OCI-M1 (cell line): ENCODE measurements at places on chromosomes 1 and 21.

- no peak for DNase-seq
Measured at GRCh38 chr1:68953311-68953710, 456.4 kb upstream of the DEPDC1 start.

GRCh38 chr1:86389307-86389706 lies 6.8 kb downstream of the ODF2L start:
- no peak for DNase-seq

DNA sequence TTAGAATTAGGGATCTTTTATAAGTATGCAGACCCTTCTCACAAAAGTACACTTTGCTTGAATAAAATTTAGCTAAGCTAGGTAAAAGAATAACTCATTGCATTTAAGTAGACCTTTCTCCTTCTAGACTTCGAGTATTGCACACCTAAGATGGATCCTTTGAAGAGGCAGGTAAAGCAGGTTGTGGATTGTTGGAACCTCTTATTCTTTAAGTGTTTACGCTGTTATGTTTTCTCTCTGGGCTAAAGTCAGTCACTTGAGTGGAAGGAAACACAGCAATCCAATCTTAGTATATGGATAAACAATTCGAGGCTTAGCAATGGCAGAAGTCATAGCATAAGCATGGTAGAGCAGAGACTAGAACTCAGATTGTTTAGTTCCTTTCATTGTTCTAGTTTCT lies 11.4 kb downstream of the MAGI3 start:
- no peak for DNase-seq

DNA sequence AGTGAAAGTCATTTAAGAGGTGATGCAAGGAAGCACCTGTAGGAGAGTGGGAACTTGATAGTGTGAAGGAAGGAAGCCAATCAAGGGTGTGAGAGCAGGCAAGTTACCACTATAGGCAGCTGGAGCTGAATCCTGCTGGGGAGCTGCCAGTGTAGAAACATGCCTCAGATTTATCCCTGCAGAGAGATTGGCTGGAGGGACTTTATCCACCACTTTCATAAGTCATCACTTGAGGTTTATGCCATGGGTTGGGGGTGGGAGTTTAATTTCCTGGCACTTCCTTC lies 443.6 kb downstream of the PLPP3 start:
- DNase-seq = no peak

DNA sequence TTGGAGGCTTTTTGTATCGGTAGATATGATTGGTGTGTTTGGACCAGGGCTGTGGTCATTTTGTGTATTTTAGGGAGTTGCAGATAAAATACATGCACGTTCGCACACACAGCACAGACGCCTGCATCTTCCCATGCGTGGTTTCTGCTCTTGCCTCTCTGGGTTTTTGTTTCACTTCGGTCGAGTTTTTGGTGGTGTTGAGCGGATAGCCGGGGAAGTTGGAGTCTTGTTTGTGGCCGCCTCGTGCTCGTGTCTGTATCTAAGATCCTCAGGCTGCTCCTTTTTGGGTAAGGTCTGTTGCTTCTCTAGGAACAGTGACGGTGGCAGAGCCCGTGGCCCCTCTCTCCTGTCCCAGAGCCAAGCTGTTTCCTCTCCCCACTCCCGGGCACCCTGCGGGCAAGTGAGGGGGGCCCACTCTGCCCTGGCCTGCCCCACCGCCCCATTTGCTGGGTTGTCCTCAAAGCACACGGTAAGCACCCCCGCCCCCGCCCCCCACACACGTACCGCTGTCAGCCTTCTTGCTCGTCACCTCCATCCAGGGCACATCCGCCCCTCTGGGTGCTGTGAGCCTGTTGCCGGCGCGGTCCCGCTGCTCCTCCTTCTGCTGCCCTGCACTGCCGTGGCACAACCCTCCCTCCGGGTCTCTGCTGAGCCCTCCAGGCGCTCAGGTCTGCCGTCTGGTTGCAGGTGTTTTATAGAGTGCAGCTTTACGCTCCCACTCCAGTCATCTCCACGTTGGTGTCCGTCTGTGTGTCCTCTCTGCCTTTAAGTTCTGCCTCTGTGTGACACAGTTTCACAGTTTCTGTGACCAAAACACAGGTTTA lies 51.9 kb downstream of the AGPAT3 start:
- peak; percentile 84 for DNase-seq

DNA sequence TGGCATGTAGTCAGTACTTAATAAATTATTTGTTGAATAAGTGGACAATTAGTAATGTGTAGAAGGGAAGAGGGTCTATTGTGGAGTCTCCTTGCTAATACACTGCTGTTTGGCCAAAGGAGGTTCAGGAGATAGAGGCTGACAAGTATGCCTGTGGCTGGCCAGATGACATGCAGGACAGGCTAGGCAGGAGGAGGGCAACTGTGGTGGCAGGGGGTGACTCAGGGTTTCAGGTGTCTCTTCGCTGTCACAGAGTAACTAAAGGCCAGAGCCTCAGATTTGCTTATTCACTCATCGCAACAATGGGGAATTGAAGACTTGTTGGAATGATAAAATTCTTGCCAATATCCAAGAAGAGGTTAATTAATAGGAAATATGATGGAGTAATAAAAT lies 33.1 kb downstream of the THRAP3 start:
- no peak for DNase-seq

- peak; percentile 67 for DNase-seq
Measured at GRCh38 chr1:24643363-24644099, 429 bp downstream of the SRRM1 start.

DNA sequence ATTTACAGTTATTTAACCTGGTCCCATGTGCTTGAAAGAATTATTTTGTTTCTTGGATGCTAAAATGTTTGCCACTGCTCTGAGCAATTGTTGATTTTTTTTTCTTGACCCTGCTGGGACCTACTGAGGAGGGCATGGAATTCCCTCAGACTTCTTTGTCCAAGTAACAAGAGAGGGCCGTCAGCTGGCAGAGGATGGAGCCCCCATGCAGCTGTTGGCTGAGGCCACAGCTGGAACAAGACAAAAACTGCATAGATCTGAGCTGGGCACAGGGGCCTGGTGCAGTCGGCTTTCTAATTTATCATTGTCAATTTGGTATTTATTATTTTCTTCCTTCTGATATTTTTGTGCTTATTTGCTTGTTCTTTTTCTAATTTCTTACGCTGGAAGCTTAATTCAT lies 39.6 kb upstream of the ABCG1 start:
- DNase-seq = no peak

- no peak for DNase-seq
Measured at GRCh38 chr1:203276916-203277545, 28.3 kb upstream of the BTG2 start.

GRCh38 chr1:24047110-24047477 lies 64.8 kb downstream of the MYOM3 start:
- no peak for DNase-seq

DNA sequence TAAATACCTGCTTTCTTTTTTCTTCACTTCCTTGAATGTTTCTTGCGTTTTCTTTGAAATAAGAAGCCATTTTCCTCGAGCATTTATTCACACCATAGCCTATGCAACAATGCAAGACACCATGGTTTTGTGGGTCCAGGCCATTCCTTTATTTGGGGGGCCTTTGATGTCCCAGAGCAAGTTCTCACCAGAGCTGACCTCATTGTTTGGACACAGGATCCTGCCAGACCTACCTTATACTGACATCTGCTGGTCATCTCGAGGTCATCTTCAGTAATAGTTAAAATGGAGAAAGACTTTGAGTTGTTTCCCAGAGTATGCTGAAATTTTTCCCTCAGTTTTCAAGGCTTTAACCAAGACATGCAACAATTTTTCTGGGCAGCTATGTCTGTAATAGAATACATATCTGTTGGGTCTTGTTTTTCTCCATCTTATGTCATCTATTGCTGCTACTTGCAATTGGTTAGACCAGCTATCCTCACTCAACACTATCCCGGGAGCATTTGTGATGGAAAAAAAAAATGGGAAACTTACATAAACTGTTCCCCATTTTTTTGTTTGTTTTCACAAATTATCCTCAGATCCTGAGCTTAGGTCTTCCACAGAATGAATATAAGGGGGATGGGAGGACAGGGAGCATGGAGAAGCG lies 34.0 kb upstream of the BACE2 start:
- peak; percentile 53 for DNase-seq

DNA sequence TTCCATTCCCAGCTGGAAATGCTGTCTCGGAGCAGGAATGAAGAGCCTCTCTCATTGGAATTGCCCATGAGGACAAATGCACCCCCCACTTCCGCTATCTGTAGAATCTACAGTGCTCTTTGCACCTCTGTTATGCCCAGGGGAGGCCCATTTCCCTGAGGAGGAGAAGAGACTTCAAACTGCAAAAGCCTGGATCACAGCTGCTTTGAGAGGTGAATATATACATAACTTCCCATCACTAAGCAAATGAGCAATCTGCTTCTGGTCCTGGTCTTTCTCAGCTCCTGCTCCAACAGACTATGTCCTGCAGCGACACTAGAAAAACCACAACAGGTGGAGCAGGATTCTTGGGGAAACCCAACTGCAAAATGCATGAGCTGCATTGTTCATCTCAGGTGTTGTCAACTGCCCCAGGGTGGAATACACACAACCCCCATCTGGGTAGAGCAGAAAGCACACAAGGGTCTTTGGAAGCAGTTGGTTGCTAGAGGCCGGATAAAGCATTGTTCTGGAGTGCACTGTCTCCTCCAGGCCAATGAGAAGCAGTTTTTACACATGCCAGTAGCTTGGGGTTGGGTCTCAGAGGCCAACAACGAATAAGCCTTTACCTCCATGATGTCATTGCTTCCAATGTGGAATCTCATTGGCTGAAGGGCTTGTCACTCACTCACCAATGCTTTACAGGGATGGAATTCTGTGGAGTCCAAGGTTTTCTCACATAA lies 67.7 kb upstream of the RAB4A start:
- peak; percentile 16 for DNase-seq

GRCh38 chr1:215543191-215543606 lies 23.9 kb upstream of the KCTD3 start:
- peak; percentile 94 for DNase-seq

DNA sequence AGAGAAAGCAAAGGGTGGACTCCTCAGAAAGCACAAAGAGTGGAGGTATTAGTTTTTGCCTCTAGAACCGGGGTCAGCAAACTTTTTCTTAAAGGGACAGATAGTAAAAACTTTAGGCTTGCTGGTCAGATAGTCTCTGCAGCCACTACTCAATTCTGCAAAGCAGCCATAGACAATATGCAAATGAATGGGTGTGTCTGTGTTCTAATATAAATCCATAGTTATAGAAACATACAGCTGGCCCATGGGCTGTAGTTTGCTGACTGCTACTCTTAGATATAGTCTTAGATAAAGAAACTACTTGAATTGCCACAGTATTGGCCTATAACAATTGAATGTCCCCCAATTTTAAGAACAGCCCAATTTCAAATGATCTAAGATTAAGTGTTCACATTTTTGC lies 101.6 kb upstream of the CACHD1 start:
- no peak for DNase-seq

GRCh38 chr1:11335417-11336056 lies 62.5 kb downstream of the UBIAD1 start:
- no peak for DNase-seq
